Hypothalamus (tissue), 51 donors: ENCODE measurements at places on chromosomes 3 and 15.

DNA sequence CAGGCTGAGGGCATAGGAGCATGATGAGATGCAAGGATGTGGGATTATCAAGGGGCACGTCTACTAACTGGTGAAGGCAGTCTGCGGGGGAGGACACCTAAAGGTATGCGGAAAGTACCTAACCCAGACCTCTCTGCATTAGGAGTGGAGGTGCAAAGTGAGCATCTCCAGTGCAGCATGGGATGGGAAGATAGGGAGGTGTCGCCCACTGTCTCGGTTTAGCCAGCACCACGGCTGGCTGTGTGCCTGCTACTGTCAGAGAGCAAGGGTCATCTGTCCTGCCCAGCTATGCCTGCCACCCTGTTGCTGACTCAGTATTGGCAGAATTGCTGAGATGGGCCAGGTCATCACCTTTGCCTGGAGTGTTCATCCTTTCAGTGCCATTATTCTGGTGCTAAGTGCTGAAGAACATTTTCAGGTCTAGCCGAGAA lies 40.1 kb downstream of the OXNAD1 start:
- DNase-seq = no peak

- no peak for DNase-seq
These were observed 117.4 kb downstream of the LIPC start for GRCh38 chr15:58549013-58549784.

DNA sequence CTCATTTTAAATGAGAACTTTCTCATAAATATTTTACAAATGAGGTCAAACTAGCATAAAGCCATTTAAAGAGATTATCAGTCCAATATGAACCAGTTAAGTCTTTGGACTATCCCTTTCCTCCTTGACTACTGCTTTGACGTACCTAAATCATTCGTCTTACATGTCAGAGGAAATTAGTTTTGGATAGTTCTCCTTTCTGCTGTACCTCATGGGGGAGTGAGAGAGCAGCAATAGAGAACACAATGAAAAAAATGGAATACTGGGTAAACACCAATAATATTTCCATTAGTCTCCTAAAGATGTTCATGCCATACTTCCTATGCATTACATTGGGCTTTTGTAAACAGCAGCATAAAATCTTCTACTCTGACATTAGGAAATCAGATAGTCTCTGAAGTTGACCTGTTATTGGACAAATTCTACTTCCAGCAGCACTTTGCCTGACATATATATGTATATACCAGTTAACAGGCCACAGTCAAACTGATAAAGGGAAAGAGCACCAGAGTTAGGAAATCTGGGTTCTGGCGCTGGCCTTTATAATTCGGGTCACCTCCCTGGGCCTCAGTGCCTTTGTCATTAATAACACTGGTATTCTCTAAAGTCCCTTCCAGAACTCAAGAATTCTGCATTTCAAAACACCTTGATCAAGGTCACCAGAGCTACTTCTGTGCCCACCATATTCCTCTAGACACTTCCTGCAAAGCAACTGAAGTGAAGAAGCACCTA lies 26.8 kb downstream of the TIMMDC1 start:
- no peak for DNase-seq

DNA sequence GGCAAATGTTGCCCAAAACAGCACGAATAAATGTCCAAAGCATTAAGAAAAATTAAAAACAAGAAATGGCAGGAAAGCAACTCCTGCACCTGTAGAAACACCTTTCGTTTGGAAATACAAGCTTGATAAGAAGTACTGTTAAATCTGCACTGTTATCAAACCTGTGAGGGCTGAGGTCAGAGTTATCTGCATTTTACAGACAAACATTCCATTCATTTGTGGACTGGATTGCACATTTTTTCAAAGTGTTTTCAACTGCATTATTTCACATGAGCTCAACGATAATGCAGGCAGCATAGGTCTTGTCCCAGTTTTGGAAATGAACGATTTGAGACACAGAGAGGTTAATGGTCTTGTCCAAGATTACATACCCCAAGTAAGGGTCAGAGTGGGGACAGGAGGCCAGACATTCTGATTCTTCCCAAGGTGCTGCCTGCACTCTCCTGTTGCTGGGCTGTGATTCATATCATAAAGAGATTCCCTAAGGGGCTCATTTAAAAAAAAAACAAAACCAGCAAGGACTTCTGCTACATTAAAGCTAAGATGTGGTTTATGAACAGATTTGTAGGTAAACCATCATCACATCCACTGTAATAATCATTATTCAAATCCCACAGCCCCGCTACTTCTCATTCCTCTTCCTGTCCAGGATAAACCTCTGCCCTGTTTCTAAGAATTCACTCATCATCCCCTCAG lies 13.0 kb downstream of the GUCA1C start:
- DNase-seq = no peak

GRCh38 chr15:41504751-41505492 lies 8.7 kb downstream of the LTK start:
- DNase-seq = no peak

DNA sequence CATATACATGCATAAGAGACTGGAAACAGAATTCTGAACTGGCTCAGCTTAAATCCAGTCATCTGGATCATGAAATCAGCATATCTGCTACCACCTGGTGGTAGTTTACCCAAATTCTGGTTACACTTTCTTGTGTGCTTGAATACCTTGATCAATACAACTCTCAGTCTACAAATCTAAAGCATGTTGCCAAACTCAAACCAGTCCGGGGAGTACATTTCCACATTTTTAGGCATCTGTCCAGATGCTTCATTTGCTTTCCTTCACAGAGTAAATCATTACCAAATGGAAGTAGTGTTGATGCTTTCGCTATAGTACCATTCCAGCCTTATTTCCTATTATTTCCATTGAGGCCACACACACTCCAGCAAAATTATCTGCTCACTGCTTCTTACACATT lies 126.4 kb downstream of the P2RY1 start:
- DNase-seq = no peak

DNA sequence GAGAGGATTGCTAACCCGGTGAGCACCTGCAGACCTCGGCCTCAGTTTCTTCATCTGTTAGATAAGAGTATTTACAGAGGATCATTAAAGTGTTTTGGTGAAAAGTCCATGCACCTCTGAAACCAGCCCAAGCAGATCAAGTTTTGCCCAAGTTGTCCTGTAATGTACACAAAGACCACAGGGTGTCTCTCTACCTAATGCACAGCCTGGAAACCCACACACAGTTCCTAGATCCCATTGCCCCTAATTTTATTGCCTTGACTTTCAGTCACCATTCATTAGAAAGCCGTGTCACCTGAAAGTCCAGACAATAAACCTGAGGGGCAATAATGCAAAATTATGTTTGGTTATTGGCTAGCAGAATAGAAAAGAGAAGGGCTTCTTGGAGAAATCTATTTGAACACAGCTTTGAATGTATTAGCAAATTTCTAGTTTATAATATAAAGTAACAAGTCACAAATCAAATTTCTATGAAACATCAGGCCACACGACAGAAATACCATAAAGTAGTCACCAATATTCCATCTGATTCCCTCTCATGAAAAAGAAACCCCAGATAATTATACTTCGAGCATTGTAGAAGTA lies 161.3 kb upstream of the SLC2A2 start:
- DNase-seq = no peak

DNA sequence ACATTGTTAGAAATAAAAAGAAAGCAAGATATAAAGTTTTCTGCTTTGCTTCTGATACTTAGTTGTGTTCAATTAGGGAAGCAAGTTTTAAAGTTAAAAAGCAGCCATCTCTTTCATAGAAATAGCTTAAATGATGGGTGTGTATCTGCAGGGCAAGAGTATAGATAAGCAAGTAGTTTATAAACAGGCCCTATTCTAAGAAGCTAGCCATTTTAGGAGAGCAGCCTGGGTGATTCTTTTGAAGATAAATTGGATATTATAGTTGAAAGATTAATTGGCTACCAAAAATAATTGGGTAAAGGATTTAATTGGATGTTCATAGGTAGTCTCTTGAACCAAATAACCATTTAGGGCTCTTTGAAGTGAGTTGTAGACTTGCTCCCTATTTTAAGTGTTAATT lies 5.6 kb downstream of the EIF3J start:
- no peak for DNase-seq

DNA sequence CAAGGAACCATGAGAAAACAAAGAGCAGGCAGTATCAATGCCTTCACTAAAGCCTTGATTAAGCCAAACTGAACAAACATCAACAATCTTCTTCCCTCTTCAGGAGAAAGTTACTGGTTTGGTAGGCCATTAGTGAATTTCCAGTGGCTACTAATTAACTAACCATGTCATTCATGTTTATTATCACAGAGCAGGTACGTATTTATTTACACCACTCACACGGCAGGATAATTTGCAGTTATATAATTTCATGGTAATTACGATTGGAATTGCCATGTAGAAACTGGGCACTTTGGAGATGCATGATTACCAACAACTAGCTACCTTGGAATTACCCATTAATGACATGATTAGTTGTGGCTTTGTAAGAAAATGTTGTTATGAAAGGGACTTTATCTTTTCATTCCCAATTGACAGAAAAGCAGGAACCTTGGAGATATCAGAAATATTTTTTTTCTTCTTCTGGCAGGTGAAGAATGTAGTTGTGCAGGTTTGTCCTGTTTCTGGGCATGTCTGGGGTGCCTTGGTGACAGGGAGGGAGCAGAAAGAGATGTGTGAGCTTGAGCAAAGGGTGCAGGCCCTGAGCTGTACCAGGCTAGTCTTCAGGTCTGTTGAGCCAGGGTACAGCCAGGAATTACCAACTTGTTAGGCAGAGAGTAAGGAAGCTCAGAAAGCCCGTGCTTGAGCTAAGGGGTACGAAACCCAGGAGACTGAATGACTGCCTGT lies 310.7 kb downstream of the RORA start:
- DNase-seq = no peak

DNA sequence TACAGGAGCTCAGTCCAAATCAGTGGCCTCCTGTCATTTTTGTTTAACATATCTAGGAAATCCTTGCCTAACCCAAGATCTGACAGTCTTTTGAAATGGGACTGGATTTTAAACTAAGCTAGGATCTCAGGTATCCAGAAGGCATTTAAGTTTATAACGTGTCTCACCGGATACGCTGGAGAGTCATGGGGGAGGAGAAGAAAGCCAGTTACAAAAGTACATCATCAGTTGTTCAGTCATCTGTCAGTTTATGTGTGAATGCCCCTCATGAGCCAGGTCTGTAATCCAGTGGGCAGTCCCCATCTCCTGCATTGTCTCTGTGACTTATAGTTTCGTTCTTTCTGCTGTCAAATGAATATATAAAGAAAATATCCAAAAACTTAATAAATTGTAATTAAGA lies 44.4 kb downstream of the RAB7A start:
- no peak for DNase-seq

- no peak for DNase-seq
These were observed 36.5 kb upstream of the DUSP7 start for GRCh38 chr3:52092891-52093290.

- DNase-seq = no peak
These were observed 82.7 kb upstream of the CHD2 start for GRCh38 chr15:92817339-92817886.

DNA sequence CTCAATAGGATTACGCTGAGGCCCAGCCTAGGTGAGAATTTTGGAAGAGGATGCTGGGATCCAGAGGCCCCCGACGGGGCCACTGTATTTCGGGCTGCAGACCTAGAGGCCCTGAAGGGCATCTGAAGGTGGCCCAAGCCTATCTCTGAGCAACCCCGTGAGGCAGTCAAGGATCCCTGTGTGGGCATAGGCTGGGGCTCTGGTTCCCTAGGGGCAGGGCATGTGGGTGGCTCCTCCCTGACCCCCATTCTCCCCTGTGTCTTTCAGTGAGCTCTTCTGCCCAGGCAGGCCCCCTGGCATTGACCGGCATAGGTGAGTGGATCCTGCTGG lies 216.0 kb downstream of the SNRPN start:
- no peak for DNase-seq

- DNase-seq = no peak
These were observed 35.4 kb upstream of the CNTN6 start for GRCh38 chr3:1057436-1057835.

DNA sequence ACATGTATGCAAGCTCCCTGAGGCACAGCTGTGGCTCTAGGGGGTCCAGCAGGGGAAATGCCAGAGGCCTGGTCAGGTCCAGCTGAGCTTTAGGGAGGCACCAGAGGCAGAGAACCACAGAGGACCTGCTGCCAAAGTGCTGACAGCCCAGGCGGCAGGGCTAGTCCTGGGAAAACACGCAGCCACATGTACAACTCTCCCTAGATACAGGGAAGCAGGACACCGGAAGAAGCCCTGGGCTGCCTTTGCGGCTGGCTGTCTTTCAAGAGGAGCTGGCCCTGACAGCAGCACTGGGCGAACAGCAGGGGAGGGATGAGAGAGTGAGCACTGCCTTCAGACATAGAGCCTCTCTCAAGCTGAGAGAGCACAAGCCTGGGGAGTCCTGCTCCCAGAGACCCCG lies 40.7 kb downstream of the RFT1 start:
- DNase-seq = no peak

- no peak for DNase-seq
These were observed 93.2 kb upstream of the MEF2A start for GRCh38 chr15:99472416-99473145.

- no peak for DNase-seq
These were observed 168.8 kb downstream of the DCLK3 start for GRCh38 chr3:36595511-36595910.

DNA sequence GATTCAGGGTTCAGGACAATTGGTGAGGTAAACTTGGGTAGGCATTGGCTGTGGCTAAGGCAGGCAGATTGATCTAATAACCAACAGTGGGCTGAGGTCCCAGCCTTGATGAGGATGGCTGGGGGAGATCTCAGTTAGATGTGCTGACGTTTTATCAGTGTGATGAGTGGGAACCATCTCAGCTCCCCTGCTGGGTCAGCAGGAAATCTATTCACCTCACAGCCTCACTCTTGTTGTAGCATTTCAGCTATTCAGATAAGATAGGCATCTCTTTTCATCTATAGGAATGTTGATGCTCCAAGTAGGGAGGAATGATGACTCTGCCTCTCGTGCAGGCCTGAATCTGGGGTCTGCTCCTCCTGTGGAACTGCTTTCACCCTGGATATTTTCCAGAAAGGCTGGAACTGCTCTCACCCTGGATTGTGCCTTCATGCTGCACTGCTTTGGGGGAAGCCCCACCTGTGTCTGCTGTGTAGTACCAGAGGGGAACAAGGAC lies 973.7 kb downstream of the NSUN3 start:
- DNase-seq = no peak

GRCh38 chr3:17972959-17973906 lies 230.8 kb upstream of the TBC1D5 start:
- no peak for DNase-seq

GRCh38 chr15:100880139-100880896 lies 687 bp downstream of the ALDH1A3 start:
- DNase-seq = no peak

- DNase-seq = no peak
These were observed 329.4 kb downstream of the TBC1D5 start for GRCh38 chr3:17412950-17413530.

- no peak for DNase-seq
These were observed 165.2 kb upstream of the PLSCR5 start for GRCh38 chr3:146770301-146770700.

DNA sequence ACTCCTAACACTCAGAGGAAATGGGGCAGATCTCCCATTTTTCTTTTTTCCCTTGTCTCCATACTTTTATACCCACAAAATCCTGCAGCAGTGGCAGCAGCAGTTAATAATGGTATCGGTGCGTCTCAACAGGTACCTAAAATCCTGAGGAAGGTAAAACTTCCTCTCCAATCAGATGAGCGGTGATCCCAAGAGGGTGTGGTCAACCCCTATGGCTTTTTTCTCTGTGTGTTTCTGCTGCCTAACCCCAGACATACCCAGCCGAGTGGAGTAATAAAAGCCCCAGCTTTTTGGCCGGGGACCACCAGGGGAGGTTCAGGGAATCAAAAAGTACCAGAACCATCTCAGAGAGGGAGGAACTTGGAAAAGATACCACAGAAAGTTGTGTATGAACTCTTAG lies 9.1 kb downstream of the GK5 start:
- no peak for DNase-seq
